Jurkat, Clone E6-1 (cell line): ENCODE measurements at places on chromosomes 7 and 10.
A peak's percentile ranks its signal among the peaks of the same experiment; 100 is the strongest.

DNA sequence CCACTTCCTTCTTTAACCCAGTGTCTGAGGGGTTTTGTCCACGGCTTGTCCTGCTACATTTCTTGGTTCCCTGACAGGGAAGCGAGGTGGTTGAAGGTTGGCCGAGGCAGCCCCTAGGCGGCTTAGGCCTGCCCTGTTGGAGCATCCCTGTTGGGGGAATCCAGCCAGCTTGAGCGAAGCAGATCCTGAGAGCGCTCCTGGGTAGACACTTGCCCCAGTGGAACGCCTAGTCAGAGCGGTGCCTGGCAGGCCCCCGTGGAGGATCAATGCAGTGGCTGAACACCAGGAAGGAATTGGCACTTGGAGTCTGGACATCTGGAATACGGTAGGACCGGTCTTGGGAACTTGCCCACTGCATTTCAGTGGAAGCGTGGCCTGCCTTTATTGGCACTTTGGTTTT is 32.7 kb upstream of the NRF1 start:
- DNase-seq: no peak

DNA sequence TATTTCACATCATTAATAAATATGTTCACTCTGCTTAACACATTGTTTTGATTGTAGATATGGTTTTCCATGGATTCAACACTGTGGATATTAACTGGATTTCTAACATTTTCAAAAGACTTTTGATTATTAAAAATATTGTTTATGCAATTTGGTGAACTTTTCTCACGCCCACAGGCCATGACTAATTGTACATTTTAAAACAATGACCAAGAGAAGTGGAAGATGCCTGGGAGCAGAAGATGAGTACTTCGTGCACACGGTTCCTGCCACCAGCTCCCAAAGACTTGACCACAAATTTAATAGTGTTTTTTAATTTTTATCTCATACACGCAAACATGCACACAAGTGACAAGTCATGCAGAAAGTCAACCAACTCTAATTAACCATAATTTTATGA is 451.0 kb upstream of the ADARB2 start:
- DNase-seq: no peak

- peak; percentile 18 for DNase-seq
Measured at GRCh38 chr7:142188846-142189245, 69.0 kb downstream of the PRSS58 start.

DNA sequence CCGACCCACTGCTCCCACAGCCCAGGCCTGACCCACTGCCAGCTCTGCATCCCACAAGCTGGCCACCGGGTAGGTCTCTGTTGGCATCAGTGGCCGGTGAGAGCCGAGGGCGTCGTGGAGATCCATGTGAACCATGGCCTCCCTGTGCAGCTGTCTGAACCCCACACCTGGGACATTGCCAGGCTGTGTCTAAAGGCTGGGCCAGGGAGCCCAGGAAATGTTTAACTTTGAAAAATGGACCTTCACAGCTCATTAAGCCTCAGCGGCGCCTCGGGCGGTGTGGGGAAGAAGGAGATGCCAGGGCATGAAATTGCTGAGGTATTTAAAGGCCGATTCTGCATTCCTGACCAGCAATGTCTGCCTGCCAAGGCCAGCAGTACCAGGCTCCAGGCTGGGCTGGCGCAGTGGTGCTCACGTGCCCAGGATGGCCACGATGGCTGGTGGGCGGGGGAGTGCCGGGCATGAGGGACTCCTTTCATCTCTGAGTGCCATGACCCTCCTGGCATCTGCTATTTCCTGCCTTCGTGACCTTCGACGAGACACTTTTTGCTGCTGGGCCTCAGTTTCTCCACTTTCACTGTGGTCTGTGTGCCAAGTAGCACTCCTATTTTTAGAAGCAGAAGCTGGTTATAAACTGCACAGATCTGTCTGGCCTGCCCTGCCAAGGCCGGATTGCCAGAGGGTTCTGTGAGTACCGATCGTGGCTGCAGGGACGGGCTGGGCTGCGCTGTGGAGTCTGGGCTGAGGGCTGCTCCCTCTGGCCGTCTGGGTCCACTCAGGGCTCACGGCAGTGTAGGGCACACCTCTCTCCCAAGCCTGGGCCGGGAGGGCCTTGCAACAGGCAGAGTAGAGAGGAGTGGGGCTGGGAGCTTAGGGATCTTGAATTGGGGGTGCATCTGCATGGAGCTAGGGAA is 21.8 kb downstream of the ELFN1 start:
- no peak for DNase-seq

DNA sequence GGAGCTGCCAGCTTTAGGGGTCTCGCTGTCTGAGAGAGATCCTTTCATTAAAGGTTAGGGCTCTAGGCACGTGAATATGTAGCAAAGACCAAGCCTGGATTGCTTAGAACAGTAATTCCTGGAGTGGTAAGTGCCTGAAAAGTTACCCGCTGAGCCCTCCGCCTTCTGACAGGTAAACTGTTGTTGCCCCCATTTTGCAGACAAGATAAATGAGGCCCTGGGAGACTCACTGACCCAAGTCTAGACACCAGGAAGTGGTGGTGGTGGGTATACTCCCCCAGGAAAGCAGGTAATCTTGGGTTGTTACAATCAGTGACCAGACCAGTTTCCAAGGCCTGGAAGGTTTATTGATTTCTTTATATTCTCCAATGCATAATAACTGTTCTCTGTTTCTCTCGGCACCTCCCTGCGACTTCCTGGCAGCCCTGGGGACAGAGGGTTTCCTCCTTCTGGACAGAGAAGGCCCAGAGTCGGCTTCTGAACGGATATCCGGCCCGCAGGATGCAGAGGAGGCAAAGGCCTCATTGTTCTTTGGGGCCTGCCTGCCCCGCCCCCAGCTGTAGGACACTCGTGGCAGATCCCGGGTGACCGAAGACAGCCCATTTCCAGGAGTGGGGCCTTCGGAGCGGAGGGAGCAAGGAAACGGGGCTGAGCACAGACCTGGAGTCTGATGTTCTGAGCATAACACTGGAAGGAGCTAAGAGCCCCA is 1.3 kb upstream of the GRK5 start:
- DNase-seq: no peak

DNA sequence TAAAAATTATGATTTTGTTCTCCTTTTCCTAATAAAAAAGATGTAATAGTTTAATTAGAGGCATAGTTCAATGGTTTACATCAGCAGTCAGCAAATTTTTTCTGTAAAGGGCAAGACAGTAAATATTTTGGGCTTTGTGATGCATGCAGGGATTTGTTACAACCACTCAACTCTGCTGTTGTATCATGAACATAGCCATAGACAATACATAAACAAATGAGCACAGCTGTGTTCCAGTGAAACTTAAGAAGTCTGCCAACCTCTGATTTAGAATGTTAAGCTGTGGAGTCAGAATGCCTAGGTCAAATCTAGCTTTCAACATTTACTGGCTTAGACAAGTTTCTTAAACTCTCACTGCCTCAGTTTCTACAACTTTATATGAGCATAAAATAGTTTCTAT is 31.6 kb downstream of the ASZ1 start:
- DNase-seq: no peak

DNA sequence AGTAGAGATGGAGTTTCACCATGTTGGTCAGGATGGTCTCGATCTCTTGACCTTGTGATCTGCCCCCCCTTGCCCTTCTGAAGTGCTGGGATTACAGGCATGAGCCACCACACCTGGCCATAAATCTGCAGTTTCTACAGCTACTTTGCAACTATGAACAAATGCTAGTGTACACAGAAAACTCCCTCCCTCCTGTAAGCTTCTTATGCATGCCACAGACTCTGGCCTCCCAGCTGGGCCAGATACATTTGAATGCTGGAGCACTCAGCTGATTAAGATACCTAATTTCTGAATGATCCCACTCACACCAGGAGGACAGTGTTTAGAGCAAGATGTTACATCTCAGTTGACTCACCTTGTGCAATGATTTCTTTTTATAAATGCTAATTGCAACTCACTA is 486.2 kb downstream of the KCNMA1 start:
- DNase-seq: no peak
